ENCODE measurements at places on chromosomes 7 and 10.
A peak's percentile ranks its signal among the peaks of the same experiment; 100 is the strongest.

GRCh38 chr7:147245274-147245673 lies 1128.7 kb downstream of the CNTNAP2 start:
- no peaks in the 10 kb centered on the region for H3K27me3 ChIP-seq
- H3K4me1 ChIP-seq, result no peaks in the 10 kb centered on the region
- H3K27ac ChIP-seq, result no peak overlapping the region
- no peak overlapping the region for H3K4me3 ChIP-seq

- H3K36me3 ChIP-seq, result no peaks in the 10 kb centered on the region
- H3K4me3 ChIP-seq, result no peak overlapping the region
- no peak for DNase-seq
- H3K4me1 ChIP-seq, result no peaks in the 10 kb centered on the region
- no peak overlapping the region for H3K27ac ChIP-seq
Measured at GRCh38 chr7:46164629-46165028, 243.6 kb upstream of the IGFBP3 start.

GRCh38 chr7:47504551-47505311 lies 77.2 kb downstream of the TNS3 start:
- H3K4me1 ChIP-seq, result 0 out of 2 replicates have a peak, but pooled peaks cover 1% of the 10 kb centered on the region
- no peaks in the 10 kb centered on the region for H3K36me3 ChIP-seq
- H3K27ac ChIP-seq, result no peak overlapping the region
- no peaks in the 10 kb centered on the region for H3K27me3 ChIP-seq
- DNase-seq, result no peak

GRCh38 chr10:117656385-117657367 lies 114.1 kb downstream of the EMX2 start:
- no peaks in the 10 kb centered on the region for H3K27me3 ChIP-seq
- no peak for DNase-seq
- no peak overlapping the region for H3K27ac ChIP-seq
- no peaks in the 10 kb centered on the region for H3K4me1 ChIP-seq
- no peak overlapping the region for H3K4me3 ChIP-seq

DNA sequence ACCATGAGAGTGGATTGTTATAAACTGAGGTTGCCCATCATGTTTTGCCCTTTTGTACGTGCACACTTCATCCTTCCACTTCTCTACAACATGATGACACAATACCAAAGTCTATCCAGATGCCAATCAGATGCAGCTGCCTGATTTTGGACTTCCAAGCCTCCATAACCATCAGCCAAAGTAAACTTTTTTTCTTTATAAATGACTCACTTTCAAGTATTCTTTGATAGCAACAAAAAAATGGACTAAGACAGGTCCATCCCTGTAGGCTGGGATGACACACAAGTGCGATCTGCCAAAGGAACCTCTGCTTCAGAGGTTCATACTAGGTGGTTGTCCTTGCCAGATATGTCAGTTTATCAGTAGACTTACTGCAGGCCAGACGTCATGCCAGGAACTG lies 320.2 kb upstream of the FZD1 start:
- no peak overlapping the region for H3K27ac ChIP-seq
- no peaks in the 10 kb centered on the region for H3K4me1 ChIP-seq
- no peak for DNase-seq
- H3K4me3 ChIP-seq, result no peak overlapping the region
- no peaks in the 10 kb centered on the region for H3K27me3 ChIP-seq
- H3K36me3 ChIP-seq, result no peaks in the 10 kb centered on the region

GRCh38 chr7:92755680-92756079 lies 80.7 kb downstream of the CDK6 start:
- H3K4me1 ChIP-seq, result peaks cover 3% of the 10 kb centered on the region
- DNase-seq, result no peak
- no peaks in the 10 kb centered on the region for H3K27me3 ChIP-seq
- H3K4me3 ChIP-seq, result no peak overlapping the region
- H3K27ac ChIP-seq, result no peak overlapping the region

- no peak overlapping the region for H3K27ac ChIP-seq
- H3K4me1 ChIP-seq, result no peaks in the 10 kb centered on the region
- DNase-seq, result no peak
- no peak overlapping the region for H3K4me3 ChIP-seq
- H3K27me3 ChIP-seq, result no peaks in the 10 kb centered on the region
- no peaks in the 10 kb centered on the region for H3K36me3 ChIP-seq
Measured at GRCh38 chr7:50399206-50399605, 50.9 kb downstream of the FIGNL1 start.

DNA sequence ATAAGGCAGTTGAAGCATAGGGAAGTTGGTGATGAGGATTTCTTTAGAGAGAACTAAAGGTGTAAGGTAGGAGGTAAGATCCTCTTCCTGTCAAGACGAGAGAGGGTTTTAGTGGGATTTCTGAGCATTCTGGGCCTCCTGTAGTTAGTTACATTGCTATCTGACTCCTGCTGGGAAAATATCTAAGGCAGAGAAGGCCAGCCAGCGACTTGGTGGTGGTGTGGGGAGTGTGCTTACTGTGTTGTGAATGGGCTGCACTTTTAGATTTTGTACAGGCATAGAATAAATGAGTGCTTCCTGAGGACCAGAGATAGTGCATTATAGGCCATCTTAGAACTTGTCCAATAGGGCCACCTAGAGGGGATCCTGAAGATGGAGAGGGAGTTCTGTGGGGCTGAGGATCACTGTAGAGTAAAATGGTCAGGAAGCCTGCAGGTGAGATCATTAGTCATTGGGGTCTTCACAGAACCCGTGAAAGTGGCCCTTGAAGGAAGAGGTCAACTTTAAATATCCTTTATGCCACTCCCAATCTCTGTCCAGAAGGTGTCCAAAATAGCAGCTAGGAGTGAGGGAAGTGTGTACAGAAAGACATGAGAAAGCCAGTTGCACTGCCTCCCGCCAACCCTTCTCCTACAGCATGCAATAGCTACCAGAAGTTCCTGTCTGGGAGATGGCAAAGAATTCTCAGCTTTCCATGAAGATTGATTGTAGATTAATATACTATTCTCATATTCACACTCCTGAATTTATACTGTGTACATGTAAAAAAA lies 266.6 kb downstream of the POLR1F start:
- peak; percentile 29 for DNase-seq
- no peaks in the 10 kb centered on the region for H3K4me1 ChIP-seq
- H3K36me3 ChIP-seq, result no peaks in the 10 kb centered on the region
- H3K4me3 ChIP-seq, result no peak overlapping the region
- H3K27ac ChIP-seq, result no peak overlapping the region

DNA sequence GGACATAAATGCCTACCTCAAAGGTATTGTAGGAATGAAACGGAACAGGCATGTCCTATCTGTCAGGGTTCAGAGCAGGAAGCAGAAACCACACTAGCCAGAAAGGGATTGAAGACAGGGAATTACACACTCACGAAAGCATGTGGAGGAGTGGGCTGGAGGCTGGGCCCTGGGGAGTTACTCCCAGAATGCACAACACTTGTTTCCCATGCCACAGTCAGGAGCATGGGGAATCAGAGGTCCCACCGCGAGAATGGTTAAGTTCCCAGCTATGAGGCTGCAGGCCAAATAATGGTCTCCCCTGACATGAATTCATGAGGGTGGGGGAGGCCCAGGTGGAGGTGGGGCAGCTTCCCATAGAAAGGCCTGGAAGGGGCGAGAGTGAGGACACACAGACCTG lies 212.7 kb downstream of the HERPUD2 start:
- DNase-seq, result no peak
- no peak overlapping the region for H3K27ac ChIP-seq
- no peaks in the 10 kb centered on the region for H3K27me3 ChIP-seq
- no peak overlapping the region for H3K4me3 ChIP-seq

DNA sequence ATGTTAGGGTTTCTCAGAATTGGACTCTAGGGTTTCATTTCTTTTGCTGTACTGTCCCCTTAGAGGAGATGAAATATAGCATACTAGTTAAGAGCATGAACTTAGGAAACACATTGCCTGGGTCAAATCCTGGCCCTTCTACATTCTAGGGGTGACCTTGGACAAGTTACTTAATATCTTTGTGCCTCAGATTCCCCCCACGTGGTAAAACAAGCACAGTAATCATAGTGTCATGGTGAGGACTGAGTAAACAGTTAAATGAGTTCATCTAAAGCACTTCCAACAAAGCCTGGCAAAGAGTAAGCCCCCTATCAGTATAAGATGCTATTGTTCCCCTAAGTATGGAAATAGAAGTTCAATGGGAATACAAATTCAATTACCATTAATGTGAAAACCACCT lies 5.1 kb downstream of the DPY19L1 start:
- no peak for DNase-seq
- H3K4me1 ChIP-seq, result no peaks in the 10 kb centered on the region
- H3K27me3 ChIP-seq, result no peaks in the 10 kb centered on the region
- no peak overlapping the region for H3K27ac ChIP-seq
- H3K4me3 ChIP-seq, result no peak overlapping the region

- no peak overlapping the region for H3K4me3 ChIP-seq
- DNase-seq, result no peak
- H3K36me3 ChIP-seq, result no peaks in the 10 kb centered on the region
Measured at GRCh38 chr7:28931565-28931964, 26.6 kb downstream of the TRIL start.
